ENCODE measurements at places on chromosomes 12 and 14. TPM values are rescaled to one million over a fixed set of nuclear protein-coding genes. Genes with fewer than 3 reads are reported as not detected.

The PRB3 gene
- total RNA-seq = not detected

The TAS2R9 gene
- not detected for total RNA-seq

The IL23A gene
- total RNA-seq = not detected

The KLRC3 gene
- not detected for total RNA-seq

The RFX4 gene
- total RNA-seq = not detected

The PIWIL1 gene
- not detected for total RNA-seq

The COCH gene
- 0.16 TPM for total RNA-seq

The PAH gene
- 0.67 TPM for total RNA-seq

The GDF3 gene
- total RNA-seq = not detected

The GLIPR1L1 gene
- total RNA-seq = not detected

The TMEM233 gene
- total RNA-seq = not detected

The CYP27B1 gene
- 0.27 TPM for total RNA-seq

The AREL1 gene
- total RNA-seq = 14.3 TPM

The FRMD6 gene
- 68.6 TPM for total RNA-seq

The PXN gene
- total RNA-seq = 43.2 TPM

The POMT2 gene
- total RNA-seq = 20.9 TPM

The SIX6 gene
- total RNA-seq = not detected

The NRXN3 gene
- total RNA-seq = 113 TPM

The C12orf43 gene
- 17.0 TPM for total RNA-seq

The RILPL2 gene
- 7.9 TPM for total RNA-seq

The TCL1B gene
- not detected for total RNA-seq

The CHGA gene
- total RNA-seq = not detected
